ENCODE measurements at places on chromosomes 7 and 10.

GRCh38 chr7:12570534-12571461, at the start of gene SCIN:
Gene SCIN (plus strand): TSS chr7:12570720. CDS start chr7:12570787, 67 bp downstream.
- DNase-seq = peak; percentile 27

DNA sequence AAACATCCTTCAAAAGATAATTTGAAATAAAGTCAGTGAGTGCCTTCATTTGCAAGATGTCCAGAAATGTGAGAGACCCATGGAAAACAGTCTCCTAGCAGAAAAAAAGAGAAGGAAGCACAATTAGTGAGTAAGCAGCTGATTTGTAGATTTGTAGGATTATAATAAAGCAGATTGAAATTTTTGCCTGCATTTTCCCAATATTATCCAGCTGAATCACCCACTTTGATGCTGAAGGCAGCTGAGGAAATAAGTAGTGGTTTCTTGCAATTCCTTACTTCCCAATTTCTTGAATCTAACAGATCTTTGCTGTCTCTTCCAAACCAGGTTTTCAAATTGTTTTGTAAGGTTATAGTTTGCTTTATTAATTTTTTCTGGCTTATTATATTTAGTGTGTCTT, 181.4 kb downstream of the GNAT3 start:
- DNase-seq = no peak

GRCh38 chr7:121196286-121196685, 132.5 kb upstream of the WNT16 start:
- DNase-seq = no peak

GRCh38 chr7:120994512-120995410, 6.2 kb downstream of the CPED1 start:
- no peak for DNase-seq

GRCh38 chr7:27661811-27662489, 733 bp downstream of the HIBADH start:
- DNase-seq = no peak

DNA sequence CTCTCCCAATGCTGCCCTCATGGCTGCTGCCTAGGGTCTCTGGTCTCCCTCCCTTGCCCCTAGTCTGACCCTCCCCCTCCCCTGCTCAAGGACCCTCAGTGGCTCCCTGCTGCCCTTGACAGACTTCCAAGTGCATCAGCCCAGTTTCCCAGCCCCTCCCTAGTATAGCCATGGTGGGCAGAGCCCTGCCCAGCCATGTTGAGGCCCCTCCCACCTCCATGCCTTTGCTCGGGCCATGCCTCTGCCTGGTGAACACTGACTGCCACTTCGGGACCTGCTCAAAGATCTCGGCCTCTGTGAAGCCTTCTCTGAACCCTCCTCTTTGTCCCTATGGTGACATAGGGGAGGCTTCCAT, 73.2 kb downstream of the MYL10 start:
- DNase-seq = no peak

GRCh38 chr10:557792-558328, 131.6 kb downstream of the DIP2C start:
- no peak for DNase-seq

DNA sequence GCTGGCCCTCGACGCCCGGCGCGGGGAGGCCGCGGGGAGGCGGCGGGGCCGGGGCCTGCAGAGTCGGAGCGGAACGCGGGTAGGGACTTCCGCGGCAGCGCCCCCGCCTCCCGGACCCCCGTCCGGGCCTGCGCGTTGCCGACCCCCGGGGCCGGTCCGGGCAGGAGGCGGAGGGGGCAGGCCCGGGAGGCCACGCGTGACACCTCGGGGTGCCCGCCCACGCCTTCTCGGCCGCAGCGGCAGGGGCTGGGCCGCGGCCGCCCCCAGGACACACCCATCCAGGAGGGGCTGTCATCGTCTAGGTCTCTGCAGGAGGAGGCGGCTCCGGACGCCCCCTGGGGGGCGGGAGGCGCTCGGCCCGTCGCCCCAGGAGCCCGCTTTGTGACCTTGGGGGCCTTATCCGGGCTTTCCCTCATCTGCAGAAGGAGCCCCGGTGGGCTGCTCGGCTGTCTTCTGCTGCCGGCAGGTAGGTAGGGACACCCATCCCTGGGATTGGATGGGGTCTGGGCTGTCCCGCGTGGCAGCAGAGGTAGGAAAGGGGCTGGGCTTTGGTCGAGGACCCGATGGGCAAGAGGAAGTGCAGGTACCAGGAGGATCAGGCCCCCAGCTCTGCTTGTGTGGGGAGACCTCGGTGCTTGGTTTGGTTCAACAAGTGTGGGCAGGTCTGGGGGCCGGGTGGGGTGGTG, 569 bp downstream of the ZNF316 start:
- DNase-seq = peak; percentile 45

DNA sequence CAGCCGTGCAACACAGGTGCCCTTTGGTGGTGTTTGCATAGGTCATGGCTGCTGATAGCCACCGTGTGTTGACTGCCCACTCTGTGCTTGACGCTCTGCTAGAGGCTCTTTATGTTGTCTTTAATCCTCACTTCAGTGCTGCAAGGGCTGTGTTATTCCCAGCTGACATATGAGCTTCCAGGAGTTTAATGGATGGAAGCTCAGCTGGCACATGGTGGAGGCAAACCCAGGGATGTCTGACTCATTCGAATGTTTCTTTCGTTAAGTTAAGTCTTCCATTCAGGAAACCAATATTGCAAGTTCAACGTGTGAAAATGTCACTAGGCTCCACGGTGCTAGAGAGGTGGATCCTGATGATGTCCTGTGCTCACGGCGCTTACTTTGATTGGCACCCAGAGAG, 378.4 kb downstream of the DPP6 start:
- no peak for DNase-seq

DNA sequence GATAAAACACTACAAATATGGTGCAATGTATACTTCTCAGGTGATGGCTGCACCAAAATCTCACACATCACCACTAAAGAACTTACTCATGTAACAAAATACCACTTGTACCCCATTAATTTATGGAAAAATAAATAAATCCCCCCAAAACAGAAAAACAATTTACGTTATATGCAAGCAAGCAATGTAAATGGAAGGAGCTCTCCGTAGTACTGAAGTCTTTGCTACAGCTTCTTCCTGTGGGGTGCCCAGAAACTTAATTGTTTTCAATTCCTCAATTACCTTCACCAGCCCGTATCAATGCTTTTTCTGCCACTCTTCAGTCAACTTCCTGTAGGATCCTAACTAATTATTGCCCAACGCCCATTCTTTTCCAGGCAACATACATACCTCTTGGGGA, 138.1 kb downstream of the RELN start:
- no peak for DNase-seq

- no peak for DNase-seq
Measured at GRCh38 chr7:142901426-142902259, 16.1 kb upstream of the TRPV6 start.

DNA sequence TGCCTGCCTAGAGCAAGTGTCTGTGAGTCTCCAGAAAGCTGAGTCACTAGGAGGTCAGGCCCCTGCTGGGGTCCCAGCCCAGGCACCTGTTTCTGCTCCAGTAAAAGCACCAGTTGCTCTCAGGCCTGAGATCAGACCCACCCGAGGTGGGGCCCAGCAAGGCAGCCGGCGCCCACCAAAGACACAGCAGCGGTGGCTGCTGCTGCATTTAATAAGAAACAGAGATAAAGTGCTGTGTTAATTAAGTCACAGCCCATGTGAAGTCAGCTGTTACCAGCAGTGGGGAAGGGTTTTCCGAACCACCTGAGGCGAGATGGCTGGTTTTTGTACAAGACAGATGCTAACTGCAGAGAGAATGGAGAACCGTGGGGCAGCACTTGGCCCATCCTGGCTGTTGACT, 12.1 kb upstream of the LRRC18 start:
- no peak for DNase-seq

DNA sequence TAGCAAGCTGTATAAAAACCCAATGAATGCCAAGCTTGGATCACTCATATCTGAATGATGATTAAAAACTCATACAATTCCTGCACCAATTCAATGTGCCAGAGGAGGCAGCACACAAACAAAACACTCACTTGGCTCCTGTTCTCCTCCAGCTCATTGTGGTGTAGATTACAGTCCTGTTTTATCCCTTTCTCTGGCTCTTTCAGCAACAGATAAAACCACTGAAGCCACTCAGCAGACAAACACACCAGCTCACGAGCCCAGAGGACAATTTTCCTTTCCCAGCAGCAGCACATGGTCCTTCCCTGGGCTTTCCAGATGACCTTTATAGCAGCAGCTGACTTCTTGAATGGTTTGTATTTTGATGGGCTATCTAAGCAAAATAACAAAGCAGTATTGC, 107.3 kb upstream of the STARD3NL start:
- DNase-seq = no peak

GRCh38 chr10:12709000-12709401, 292.5 kb downstream of the CCDC3 start:
- no peak for DNase-seq

DNA sequence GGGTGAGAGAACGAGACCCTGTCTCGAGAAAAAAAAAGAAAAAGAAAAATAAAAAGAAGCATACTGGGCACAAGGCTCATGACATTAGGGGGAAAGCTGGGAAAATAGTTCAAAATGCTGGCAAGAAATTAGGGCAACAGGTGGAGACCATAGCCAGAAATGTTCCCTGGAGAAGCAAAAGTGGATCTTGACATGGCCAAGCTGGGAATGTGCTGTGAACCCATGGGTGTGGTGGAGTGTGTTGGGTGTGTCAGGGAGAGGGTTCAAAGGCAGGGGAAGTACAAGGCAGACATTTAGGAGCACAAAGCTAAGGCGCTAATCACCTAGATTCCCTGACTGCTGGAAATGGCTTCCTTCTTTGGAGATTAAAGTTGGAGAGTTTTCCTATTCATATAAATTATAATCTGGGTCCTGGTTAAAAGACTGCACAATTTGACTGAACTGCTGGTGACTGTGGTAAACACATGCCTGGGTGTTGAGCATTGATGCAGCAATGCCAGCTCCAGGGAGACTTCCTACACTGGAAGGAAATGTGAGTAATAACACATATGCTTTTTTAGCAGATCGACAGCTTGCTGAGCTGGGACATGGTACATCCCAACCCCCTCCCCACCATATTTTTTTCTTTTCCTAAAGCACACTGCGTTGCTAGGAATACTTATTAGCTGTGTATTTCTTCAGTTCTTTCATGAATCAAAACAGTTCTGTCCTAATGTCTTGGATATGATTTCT, 70.1 kb upstream of the ARHGAP21 start:
- no peak for DNase-seq

GRCh38 chr10:19874791-19875190, 58.6 kb downstream of the PLXDC2 start:
- no peak for DNase-seq

DNA sequence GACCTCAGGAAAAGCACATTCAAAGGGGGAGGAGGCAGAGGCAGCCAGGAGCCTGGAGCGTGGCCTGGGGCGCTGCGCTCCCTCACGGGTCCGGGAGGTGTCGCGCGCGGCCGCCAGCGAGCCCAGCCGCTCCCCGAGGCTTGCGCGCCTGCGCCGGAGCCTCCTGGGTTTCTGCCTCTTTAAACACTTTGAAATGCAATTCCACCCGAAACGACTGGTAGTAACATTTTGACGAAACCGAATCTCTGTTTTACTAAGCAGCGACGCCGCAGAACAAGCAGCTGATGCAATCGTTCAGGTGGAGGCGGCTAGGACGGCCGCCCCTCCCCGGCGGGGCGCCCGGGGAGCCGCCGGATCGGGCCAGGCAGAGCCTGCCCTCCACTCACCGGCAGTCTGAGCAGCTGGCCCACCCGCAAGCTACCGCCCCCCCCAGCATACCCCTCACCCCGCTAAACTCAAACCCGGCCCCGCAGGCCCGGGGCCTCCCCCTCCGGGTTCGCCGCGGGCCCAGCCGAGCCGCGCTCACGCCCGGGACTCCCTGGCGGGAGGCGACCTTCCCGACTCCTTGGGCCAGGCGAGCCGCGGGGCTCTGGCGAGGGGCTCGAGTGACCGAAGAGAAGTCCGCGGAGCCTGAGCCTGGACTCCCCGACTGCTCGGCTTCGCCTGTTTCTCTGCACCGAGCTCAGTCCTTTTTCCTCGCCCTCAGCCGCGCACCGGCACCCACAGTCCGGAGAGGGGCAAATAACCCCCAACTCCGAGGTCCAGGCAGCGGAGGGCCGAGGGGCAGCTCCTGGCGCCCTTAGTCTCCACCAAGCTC, 3.2 kb downstream of the MKX start:
- peak; percentile 80 for DNase-seq

GRCh38 chr7:107359520-107360316, 110.1 kb upstream of the GPR22 start:
- no peak for DNase-seq

- no peak for DNase-seq
Measured at GRCh38 chr7:22833957-22834356, 11.3 kb upstream of the TOMM7 start.

DNA sequence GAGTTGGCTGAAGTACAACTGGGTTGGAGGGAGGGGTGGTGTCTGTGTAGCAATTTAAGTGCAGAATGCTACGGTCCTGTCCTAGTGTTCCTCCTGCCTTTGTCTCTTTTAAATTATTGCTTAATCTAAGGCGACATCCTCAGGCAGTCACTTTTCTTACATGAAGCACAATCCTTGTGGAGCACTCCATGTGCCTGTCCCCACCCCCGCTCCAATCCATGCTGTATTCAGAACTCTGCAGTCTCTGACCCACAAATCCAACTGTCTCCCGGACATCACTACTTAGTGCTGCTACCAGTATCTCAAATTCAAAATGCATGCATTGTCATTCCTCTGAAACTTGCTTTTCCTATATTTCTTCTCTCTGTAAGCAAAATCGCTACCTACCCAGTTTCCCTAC, 91.4 kb upstream of the FAM133B start:
- no peak for DNase-seq

- no peak for DNase-seq
Measured at GRCh38 chr10:88793712-88794299, 8.7 kb upstream of the LIPM start.

- no peak for DNase-seq
Measured at GRCh38 chr7:22143491-22143890, 197.8 kb upstream of the CDCA7L start.

DNA sequence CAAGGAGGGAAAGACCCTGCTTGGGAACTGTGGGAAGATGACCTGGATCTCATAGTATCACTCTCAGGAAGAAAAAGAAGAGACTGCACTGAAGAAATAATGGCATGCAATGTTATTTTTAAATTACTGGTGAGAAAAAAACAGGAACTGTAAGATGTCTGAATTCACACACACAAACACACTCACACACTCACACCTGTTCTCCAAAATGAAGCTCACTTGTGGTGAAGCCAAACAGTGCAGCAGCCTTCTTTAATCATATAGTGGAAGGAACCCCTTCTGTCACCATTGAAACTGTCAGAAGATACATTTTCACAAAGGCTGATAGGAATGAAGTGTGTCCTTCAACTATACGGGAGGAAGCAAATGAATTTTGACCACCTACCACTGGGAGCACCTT, 156.5 kb upstream of the GHITM start:
- DNase-seq = no peak

GRCh38 chr10:55550236-55550635, 749.2 kb upstream of the PCDH15 start:
- no peak for DNase-seq

- no peak for DNase-seq
Measured at GRCh38 chr7:49778731-49779270, 5.4 kb downstream of the VWC2 start.

DNA sequence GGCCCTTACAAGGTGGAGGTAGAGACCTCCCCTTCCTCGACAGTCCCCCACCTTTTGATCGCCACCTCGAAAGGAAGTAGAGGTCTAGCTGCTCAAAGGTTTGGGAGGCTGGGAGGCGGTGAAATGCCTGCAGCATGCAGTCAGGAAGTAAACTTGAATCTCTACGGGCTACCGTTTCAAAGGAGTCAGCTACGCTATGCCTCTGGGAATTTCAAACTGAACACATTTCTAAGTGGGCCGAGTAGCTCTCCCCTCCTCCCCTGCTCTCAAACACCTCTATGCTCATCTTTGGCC, 68.0 kb downstream of the CXCL12 start:
- DNase-seq = no peak
